Right atrium auricular region (tissue), 2 donors: ENCODE measurements at places on chromosomes 16 and 17.

- no peak for DNase-seq
These were observed 219.4 kb downstream of the TANC2 start for GRCh38 chr17:63185420-63185819.

- DNase-seq, result no peak
These were observed 591 bp downstream of the YPEL3 start for GRCh38 chr16:30095166-30096078.

DNA sequence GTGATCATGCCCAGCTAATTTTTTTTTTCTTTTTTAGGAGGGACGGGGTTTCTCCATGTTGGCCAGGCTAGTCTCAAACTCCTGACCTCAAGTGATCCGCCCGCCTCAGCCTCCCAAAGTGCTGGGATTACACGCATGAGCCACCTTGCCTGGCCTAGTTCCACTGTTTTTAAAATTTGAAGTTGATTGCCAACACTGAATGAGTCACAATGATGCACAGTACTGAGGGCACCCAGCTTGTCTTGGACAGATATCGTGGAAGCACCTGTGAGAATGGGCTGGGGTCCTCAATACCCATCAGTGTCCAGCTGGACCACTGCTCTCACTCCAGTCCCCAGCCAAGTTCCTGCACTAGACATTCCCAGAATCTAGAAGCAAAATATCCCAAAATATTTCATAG, 2.5 kb downstream of the KNOP1 start:
- DNase-seq, result no peak

GRCh38 chr16:10599626-10600025, 19.2 kb upstream of the EMP2 start:
- DNase-seq, result no peak

GRCh38 chr17:49210158-49211029, at the start of the genes ABI3 and GNGT2:
ABI3 (plus strand) TSS chr17:49210707; CDS start chr17:49210725, 18 bp downstream.
GNGT2 (minus strand) TSS chr17:49210574; CDS start chr17:49207422, 3,152 bp downstream.
- DNase-seq, result no peak

DNA sequence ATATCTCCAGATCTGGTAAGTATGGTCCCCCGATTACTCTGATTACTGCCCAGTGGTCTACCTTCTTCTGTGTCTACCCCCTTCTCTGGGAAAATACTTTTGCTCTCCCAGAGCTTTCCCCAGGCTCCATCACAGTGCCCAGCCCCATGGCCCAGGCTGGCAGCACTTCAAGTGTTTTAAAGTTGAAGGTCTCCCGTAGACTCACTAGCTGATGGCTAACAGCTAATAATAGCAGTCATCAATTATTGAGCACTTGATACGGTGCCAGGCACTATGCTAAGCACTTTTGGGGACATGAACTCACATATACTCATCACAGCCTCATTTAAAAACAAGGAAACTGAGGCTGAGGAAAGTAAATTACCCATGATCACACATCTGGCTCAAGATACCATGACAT, 33.4 kb downstream of the DCUN1D3 start:
- DNase-seq, result no peak

- DNase-seq, result no peak
These were observed 30.9 kb upstream of the SEC14L1 start for GRCh38 chr17:77109764-77110359.

- no peak for DNase-seq
These were observed 854 bp downstream of the MFSD6L start for GRCh38 chr17:8798176-8798845.

DNA sequence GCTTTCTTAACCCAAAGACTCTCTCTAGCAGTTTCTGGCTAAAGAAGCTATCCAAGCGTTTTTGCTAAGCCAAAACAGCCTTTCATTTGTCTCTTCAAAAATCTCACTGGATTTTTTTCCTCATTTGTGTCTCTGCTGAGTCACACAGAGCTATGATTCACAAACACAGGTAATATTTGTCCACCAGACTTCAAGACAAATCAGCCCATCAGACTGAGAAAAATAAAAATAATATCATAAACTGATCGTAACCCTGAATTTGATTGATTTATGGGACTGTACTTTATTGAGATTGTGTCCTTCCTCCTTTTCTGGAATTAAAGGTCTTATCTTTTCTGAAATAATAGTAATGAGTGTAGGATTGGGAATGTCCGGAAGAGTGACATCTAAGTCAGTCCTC, 25.8 kb downstream of the TRIM16 start:
- no peak for DNase-seq

DNA sequence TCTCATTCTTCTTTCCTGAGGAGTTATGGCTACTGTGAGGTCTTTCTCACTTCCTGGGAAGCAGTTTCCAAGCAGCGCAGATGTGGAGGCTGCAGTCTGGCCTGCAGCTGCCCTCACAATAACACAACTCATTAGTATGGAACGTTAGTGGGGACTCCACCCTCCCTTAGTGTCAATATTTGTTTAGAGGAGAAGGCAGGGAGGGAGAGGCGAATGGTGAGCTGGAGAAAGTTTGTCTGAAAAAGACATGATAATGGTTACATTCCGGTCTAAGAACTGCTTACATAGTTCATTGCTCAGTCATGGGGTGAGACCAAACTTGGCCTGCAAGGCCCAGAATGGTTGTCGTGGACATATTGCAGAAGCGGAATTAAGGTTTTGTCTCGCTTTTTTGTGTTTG, 170.2 kb downstream of the HS3ST3B1 start:
- no peak for DNase-seq

GRCh38 chr17:62630365-62631085, 3.1 kb downstream of the MRC2 start:
- DNase-seq, result no peak

GRCh38 chr17:77935121-77935571, 23.4 kb upstream of the TNRC6C start:
- no peak for DNase-seq

- no peak for DNase-seq
These were observed 1.6 kb upstream of the CD300A start for GRCh38 chr17:74464730-74465377.

DNA sequence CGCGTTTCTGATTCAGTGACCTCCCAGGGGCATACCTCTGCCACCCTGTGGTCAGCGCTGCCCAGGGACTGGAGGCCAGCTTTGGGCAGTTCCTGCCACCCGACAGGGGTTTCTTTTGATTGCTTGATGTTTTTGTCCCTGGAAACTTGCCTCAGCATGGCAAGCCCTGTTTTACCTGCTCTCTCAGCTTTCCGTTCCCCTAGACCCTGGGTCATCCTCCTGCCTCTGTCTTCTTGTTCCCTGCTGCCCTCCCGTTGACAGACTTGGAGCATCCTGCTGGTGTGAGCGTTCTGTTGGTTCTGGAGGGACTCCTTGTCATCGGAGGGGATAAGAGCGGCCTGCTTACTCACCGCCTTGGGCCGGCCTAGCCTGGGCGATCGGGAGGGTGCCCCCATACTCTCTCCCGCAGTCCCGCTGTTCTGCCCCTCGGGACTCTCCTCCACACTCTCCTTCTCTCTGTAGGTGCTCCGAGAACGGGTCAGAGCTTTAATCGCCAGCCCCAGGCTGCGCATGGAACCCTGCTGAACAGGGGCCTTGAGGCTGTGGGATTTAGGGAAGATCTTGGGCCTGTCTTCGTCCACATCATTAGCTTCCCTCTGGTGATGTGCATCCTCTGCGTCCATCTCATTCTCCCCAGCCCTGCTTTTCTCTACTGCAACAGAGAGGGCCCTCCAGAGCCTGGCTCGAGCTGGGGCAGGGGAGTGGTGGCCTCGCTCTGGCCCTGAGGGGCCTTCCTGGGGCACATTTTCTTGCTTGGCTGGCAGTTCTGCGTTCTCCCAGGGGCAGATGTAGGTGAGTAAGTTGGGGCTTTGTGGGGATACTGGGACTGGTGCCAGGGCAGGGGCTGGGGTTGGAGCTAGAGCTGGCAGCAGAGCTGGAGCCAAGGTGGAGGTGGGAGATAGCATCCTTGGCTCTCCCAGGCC, 13.7 kb downstream of the GPR179 start:
- no peak for DNase-seq

DNA sequence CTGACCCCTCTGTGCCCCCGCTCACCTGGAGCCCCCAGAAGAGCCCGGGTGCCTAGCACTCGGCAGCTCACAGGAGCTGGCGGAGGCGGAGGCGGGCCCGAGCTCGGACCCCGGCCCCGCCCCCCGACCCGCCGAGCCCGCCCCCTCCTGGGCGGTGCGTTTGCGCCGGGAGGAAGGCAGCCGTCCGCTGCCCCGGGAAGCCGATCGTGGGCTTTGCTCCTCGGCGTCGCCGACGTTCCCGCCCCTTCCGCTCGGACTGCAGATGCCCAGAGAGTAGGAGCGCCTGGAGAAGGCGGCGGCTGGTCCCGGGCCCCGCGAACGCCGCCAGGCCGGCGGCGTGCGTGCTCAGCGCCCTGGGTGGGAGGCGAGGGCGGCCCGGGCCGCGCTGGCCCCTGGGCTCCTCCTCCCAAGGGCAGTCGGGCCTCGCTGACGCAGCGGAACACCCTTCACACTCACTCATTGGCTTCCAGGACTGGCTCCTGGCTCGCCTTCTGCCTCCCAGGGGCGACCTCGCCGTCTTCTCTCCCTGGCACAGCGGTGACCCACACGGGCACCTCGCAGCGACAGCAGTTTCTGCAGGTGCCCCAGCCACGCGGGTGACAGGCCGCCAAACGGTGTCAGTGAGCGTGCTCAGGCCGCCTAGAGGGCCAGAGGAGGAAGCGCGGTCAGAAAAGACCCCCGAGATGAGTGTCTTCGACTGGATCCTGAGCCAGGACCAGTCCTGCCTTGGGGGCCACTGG, at the start of gene PLSCR3:
Gene PLSCR3 (minus strand): TSS at position 74 of the 740 bp plus-strand sequence. CDS start 415 bp downstream, outside the sequence.
- peak; percentile 80 for DNase-seq

- no peak for DNase-seq
These were observed 1504.5 kb downstream of the CDH11 start for GRCh38 chr16:63617047-63617989.

- no peak for DNase-seq
These were observed 23.6 kb downstream of the CENPV start for GRCh38 chr17:16329519-16330271.
